Fibroblast of skin of left quadriceps (primary cell): ENCODE measurements at places on chromosomes 12 and 14.
A peak's percentile ranks its signal among the peaks of the same experiment; 100 is the strongest.

GRCh38 chr12:29743801-29744200, 39.9 kb downstream of the TMTC1 start:
- peak; percentile 69 for DNase-seq

DNA sequence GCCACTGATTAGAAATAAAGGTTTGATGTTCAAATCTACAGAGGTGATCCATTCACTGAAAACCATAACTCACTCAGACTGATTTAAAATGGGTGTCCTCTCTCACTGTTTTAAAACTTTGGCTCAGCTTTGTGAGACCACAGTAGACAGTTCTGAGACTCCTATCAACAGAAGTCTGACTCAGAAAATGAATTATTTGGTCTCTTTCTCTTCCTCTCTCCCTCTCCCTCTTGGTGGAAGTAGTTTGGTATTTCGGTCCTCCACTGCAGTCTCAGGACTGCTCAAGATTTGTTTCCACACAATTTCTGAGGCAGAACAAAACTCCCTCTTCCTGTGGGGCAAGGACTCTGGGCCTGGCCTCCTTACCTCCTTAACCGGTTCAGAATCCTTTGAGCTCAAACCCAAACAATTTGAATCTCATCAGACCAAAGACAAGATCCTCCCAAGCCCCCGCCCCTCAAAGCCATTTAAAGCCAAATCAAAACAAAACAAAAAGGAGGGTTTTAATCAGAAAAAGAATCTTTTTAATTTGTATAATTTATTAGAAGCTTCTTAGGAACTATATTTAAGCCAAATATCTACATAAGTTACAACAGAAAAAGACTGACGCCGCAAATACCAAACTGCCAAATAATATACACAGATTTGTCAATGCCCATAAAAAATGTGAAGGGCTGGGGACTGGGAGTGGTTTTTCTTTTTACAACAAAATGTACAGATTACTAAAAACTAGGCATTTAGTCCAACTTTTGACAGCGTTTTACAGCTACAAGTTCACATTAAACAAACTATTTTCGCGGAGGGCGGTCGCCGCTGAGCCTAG, 3.9 kb downstream of the NKX2-1 start:
- DNase-seq, result no peak

GRCh38 chr12:101929365-101930041, 52.1 kb downstream of the DRAM1 start:
- no peak for DNase-seq

GRCh38 chr12:69580074-69580473, 5.2 kb upstream of the CCT2 start:
- DNase-seq, result no peak
